ENCODE measurements at places on chromosomes 6 and 20.
A peak's percentile ranks its signal among the peaks of the same experiment; 100 is the strongest.

- no peaks in the 10 kb centered on the region for H3K27me3 ChIP-seq
- H3K27ac ChIP-seq: peak overlapping the region; percentile 1
- no peak for DNase-seq
- no peaks in the 10 kb centered on the region for H3K36me3 ChIP-seq
These were observed 52.0 kb downstream of the FRK start for GRCh38 chr6:116008470-116009243.

- DNase-seq: no peak
- H3K27me3 ChIP-seq: peaks cover 37% of the 10 kb centered on the region
- no peaks in the 10 kb centered on the region for H3K36me3 ChIP-seq
These were observed 112.8 kb upstream of the INSM1 start for GRCh38 chr20:20255099-20255498.

DNA sequence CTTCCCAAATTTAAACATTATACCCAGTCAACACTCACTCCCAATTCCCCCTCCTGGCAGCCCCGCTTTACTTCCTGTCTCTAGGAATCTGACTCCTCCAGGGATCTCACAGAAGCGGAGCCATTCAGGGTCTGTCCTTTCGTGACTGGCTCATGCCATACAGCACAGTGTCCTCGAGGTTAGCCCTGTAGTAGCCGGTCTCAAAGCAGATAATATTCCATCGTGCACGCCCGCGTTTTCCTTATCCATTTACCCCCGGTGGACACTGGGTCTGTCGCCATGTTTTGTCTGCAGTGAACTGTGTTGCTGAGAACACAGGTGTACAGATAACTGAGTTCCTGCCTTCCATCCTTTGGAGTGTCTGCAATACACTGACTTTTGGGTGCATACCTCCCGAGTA, 95.3 kb downstream of the TTLL2 start:
- no peak overlapping the region for H3K27ac ChIP-seq
- no peaks in the 10 kb centered on the region for H3K4me1 ChIP-seq
- no peak overlapping the region for H3K4me3 ChIP-seq
- no peaks in the 10 kb centered on the region for H3K36me3 ChIP-seq

DNA sequence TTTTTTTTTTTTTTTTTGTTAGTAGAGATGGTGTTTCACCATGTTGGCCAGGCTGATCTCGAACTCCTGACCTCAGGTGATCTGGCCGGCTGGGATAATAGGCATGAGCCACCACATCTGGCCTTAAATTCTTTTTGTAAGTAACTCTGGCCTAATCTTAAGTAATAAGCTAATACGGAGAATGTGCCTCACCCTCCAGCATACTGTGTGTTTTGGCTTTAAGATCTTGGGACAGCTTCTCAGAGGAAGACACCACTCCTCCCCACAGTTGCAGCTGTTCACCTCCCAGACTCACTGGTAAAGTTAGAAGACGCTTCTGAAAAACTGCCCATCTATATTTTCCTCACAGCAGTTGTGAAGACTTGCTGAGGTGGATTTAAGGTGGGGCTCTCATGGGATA, 120.8 kb downstream of the CCDC170 start:
- no peak overlapping the region for H3K4me3 ChIP-seq
- H3K27ac ChIP-seq: no peak overlapping the region
- H3K36me3 ChIP-seq: no peaks in the 10 kb centered on the region
- no peaks in the 10 kb centered on the region for H3K27me3 ChIP-seq
- no peak for DNase-seq
- H3K4me1 ChIP-seq: no peaks in the 10 kb centered on the region

DNA sequence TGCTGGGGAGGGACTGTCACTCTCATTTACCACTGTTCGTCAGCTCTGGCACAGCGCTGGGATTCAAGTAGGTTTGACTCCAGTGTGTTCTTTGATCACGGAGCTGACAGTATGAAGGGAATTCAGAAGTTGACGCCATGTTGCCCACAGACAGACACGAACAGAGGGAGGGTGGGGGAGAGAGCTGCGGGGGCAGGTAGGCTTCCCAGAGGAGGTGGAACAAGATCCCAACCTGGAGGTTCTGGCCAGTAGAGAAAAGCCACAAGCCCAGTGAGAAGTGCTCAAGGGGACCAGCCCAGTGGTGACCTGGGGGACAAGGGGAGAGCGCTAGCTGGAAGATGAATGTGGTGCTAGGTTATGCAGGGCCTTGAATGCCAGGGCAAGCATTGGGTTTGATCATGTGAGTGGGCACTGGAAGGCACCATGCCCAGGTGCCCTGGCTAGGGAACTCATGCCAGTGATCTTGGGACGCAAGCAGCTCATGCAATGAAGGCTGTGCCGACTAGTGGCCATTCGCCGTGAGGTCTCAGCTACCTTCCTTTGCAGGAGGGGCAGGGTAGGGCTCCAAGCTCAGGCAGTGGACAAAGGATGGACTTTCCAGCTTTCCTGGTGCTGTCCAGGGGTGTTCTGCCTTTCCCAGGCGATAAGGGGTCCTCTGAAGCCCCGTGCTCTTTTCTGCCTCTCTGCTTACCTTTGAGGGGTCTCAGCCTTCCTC, 50.4 kb upstream of the APCDD1L start:
- peaks cover 3% of the 10 kb centered on the region for H3K27me3 ChIP-seq
- peaks cover 32% of the 10 kb centered on the region for H3K4me1 ChIP-seq
- H3K27ac ChIP-seq: no peak overlapping the region
- DNase-seq: no peak

DNA sequence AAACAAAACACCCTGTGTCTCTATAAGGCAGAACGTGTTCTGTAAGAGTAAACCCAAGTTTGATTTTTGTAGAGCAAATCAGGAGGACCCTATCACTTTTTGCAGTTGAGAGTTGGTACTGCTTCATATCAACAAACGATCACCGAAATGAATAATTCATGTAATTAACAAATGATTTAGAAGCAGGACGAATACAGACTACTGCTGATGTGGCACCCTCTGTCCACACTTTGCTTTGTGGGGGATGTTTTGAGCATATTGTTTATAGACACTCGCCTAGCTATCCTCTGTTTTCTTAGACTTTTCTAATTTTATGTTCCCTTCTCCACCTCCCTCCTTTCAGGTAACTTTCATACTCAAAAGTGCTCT, 1.5 kb downstream of the CD2AP start:
- peak overlapping the region; percentile 99 for H3K27ac ChIP-seq
- no peaks in the 10 kb centered on the region for H3K36me3 ChIP-seq
- no peak for DNase-seq
- H3K27me3 ChIP-seq: no peaks in the 10 kb centered on the region
- H3K4me3 ChIP-seq: peak overlapping the region; percentile 99

- peak overlapping the region; percentile 48 for H3K4me3 ChIP-seq
- peaks cover 5% of the 10 kb centered on the region for H3K36me3 ChIP-seq
- no peak for DNase-seq
- peak overlapping the region; percentile 37 for H3K27ac ChIP-seq
- H3K27me3 ChIP-seq: peaks cover 11% of the 10 kb centered on the region
- peaks cover 24% of the 10 kb centered on the region for H3K4me1 ChIP-seq
These were observed 4.0 kb downstream of the CDKN1A start for GRCh38 chr6:36682328-36683144.

DNA sequence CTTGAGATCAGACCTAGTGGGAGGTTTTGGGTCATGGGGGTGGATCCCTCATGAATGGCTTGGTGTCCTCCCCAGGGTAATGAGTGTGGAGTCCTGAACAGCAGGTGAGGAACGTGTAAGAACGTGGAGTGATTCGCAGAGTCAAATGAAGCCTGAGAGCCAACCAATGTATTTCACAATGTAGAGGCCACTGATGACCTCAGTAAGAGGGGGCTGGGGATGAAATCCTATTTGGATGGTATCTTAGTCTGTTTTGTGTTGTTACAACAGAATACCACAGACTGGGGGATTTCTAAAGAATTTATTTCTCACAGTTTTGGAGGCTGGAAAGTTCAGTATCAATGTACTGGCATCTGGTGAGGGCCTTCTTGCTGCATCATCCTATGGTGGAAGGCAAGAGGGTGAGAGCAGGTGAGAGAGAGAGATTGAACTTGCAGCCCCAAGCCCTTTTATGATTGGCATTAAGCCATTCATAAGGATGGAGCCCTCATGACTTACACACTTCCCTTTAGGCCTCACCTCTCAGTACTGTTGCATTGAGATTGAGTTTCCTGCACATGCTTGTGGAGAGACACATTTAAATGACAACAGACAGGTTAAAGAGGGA, 47.3 kb upstream of the HIVEP1 start:
- no peak overlapping the region for H3K27ac ChIP-seq
- H3K4me3 ChIP-seq: no peak overlapping the region
- peaks cover 5% of the 10 kb centered on the region for H3K4me1 ChIP-seq

DNA sequence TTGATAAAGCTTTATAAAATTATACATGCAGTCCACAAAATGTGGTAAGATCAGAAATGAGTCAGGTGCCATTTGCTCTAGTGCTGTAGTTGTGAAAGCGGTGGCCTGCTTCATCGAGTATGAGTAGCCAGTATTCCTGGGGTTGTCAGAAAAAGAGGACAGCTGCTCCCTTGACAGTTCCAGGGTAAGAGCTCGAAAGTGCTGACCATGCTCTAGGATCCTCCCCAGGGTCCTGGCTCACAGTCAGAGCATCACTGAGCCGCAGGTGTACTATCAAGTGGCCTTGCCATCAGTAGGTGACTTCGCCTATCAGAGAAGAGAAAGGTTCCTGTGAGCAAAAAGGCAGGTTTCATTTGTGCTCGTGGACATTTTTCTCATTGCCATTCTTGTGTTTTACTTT, 3.6 kb downstream of the BTBD3 start:
- H3K36me3 ChIP-seq: peaks cover 24% of the 10 kb centered on the region
- H3K27ac ChIP-seq: no peak overlapping the region
- H3K4me1 ChIP-seq: peaks cover 43% of the 10 kb centered on the region
- DNase-seq: no peak
- H3K27me3 ChIP-seq: no peaks in the 10 kb centered on the region

GRCh38 chr6:1679031-1679687, 69.4 kb downstream of the FOXC1 start:
- no peaks in the 10 kb centered on the region for H3K27me3 ChIP-seq
- peaks cover 9% of the 10 kb centered on the region for H3K36me3 ChIP-seq
- peak overlapping the region; percentile 88 for H3K27ac ChIP-seq
- H3K4me1 ChIP-seq: peaks cover 36% of the 10 kb centered on the region
- no peak for DNase-seq

DNA sequence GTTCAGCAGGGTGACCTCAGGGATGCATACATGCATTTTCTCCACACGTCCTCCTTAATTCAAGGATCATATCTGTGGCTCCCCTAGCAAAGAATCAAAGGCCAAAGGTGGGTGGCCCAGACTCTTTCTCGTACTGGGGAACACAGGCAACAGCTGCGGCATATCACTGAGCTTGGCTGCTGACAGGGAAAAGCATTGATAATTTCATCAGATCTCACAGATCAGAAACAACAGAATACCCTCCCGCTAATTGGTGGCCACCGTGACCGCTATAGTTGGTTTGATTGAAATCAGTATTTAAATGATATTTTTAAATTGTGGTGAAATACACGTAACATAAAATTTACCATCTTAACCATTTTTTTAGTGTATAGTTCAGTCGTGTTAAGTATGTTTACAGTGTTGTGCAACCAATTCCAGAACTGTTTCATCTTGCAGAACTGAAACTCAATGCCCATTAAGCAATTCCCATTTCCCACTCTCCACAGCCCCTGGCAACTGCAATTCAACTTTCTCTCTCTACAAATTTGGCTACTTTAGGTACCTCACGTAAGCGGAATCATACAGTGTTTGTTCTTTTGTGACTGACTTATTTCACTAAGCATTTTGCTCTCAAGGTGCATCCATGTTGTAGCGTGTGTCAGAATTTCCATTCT, 74.7 kb upstream of the TMEM170B start:
- no peak overlapping the region for H3K27ac ChIP-seq
- H3K4me3 ChIP-seq: no peak overlapping the region
- no peaks in the 10 kb centered on the region for H3K36me3 ChIP-seq
- no peak for DNase-seq
- no peaks in the 10 kb centered on the region for H3K4me1 ChIP-seq

DNA sequence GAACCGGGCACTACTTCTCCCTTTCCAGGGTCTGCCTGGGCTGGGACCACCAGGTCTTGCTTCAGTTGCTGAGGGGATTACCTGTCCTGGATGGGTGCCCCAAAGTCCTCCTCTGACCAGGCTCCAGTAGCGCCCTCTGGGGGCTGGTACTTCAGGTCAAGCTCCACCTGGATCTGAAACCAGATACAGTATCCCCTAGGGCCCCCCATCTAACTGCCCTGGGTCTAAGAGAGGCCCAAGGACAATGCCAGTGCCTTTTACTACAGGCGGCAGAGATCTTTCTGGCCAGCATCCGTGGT, 11.2 kb upstream of the SPAG4 start:
- no peaks in the 10 kb centered on the region for H3K36me3 ChIP-seq
- DNase-seq: no peak
- peaks cover 16% of the 10 kb centered on the region for H3K4me1 ChIP-seq
- H3K27ac ChIP-seq: no peak overlapping the region
- peaks cover 48% of the 10 kb centered on the region for H3K27me3 ChIP-seq

DNA sequence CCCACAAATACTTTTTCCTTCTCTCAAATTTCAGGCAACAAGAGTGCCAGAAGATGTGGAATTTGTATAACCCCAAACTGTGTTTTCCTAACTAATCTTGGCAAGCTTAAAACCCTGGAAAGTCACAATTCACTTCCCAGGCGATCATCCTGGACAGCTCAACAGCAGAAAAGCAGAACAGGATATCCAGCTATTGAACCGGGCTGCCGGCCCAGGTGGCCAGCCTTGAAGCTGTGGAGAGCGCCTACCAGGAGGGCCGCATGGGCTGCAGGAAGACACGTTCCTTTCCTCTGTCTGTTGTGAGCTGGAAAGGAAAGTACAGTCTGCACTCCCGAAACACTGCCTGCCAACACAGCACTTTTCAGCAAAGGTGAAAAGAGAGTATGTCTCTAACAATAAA, 719.7 kb upstream of the MARCKS start:
- no peaks in the 10 kb centered on the region for H3K27me3 ChIP-seq
- H3K4me1 ChIP-seq: peaks cover 9% of the 10 kb centered on the region
- H3K27ac ChIP-seq: peak overlapping the region; percentile 64
- no peaks in the 10 kb centered on the region for H3K36me3 ChIP-seq
- no peak overlapping the region for H3K4me3 ChIP-seq
- no peak for DNase-seq

- H3K27me3 ChIP-seq: peaks cover 36% of the 10 kb centered on the region
- H3K36me3 ChIP-seq: no peaks in the 10 kb centered on the region
- peak overlapping the region; percentile 77 for H3K27ac ChIP-seq
These were observed 39.9 kb downstream of the TMC2 start for GRCh38 chr20:2576317-2576727.

GRCh38 chr6:3879194-3879952, 30.2 kb downstream of the FAM50B start:
- DNase-seq: no peak
- peaks cover 2% of the 10 kb centered on the region for H3K27me3 ChIP-seq
- no peak overlapping the region for H3K4me3 ChIP-seq
- H3K36me3 ChIP-seq: no peaks in the 10 kb centered on the region

- H3K4me3 ChIP-seq: no peak overlapping the region
- no peak for DNase-seq
- H3K36me3 ChIP-seq: peaks cover 21% of the 10 kb centered on the region
- H3K27ac ChIP-seq: peak overlapping the region; percentile 83
- H3K27me3 ChIP-seq: no peaks in the 10 kb centered on the region
These were observed 42.9 kb downstream of the NHSL1 start for GRCh38 chr6:138456401-138456790.

DNA sequence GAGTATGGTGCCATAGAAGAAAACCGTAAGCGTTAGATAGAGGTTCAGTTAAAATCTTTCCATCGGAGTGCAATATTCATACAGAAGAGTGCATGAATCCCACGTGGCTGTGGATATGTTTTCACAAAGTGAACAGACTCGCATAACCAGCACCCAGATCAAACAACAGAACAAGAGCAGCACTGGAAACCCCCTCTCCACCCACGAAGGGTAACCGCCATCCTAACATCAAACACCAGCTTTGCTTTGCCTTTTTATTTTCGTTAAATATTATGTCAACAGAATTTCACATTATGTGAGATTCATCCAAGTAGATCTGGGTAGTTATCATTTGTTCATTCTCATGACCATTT, 4.7 kb downstream of the GTSF1L start:
- H3K36me3 ChIP-seq: peaks cover 3% of the 10 kb centered on the region
- no peak overlapping the region for H3K4me3 ChIP-seq
- peaks cover 4% of the 10 kb centered on the region for H3K27me3 ChIP-seq
- DNase-seq: no peak
